Mesenteric fat pad (tissue), 1 donor: ENCODE measurements at places on chromosomes 7 and 10. TPM values are rescaled to one million over a fixed set of nuclear protein-coding genes. Genes with fewer than 3 reads are reported as not detected.

SCRN1 gene
- total RNA-seq, result 36.9 TPM

ADCYAP1R1 gene
- 2.5 TPM for total RNA-seq

DNAJC12 gene
- 1.0 TPM for total RNA-seq

DNA sequence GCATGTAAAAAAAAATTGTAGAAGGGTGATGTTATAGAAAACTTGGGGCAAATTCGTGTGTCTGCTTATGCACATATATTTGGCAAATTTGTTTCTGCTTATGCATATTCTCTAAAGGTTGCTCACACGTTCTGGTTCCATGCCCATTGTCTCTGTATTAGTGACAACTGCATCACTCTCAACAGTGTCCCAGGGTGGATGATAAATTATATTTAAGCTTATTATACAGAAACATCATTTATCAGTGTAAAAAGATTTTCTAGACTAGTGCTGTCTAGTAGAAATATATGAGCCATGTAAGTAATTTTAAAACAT is 4.1 kb downstream of the STK31 start:
- DNase-seq, result no peak

GRCh38 chr10:12957081-12957480 is 44.4 kb downstream of the CCDC3 start:
- DNase-seq, result no peak

DNA sequence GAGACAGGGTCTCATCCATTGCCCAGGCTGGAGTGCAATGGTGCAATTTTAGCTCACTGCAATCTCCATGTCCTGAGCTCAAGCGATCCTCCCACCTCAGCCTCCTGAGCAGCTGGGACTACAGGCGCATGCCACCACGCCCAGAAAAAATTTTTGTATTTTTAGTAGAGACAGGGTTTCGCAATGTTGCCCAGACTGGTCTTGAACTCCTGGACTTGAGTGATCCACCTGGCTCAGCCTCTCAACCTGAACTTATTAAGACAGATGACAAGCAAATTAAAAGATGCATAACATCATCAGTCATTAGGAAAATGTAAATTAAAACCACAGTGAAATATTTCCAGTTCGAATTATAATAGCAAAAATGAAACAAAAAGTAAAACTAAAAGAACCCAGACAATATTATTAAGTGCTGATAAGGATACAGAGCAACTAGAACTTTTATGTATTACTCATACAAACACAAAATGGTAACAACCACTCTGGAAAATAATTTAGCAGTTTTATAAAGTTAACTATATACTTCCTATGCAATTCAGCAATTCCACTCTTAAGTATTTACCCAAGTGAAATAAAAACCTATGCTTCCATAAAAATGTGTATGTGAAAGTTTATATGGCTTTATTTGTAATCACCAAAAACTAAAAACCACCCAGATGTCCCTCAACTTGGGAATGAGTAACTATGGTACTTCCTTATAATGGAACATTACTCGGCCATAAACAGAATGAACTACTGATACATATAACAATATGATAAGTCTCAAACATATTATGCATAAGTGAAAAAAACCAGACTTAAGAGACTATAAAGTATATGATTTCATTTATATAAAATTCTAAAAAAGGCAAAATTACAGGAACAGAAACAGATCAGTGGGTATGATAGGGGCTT is 15.3 kb downstream of the ZFAND4 start:
- DNase-seq, result no peak

GSTO1 gene
- total RNA-seq, result 106 TPM

COL17A1 gene
- 0.19 TPM for total RNA-seq

DNA sequence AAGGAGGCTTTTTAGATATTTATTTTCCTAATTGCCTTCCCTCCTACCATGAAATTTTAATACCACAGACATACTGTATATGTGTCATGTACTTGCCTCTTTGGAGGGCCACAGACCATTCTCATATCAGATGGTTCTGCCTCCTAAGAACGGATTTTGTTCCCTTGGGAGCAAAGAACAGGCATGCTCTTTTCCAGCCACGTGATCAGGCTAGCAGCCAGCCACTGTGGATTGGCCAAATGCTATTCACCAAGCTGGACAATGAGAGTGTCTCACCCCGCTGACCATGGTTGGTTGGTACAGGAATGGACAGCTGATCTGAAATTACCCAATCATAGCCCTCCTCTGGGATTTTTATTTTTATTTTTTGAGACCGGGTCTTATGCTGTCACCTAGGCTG is 21.5 kb upstream of the CRHR2 start:
- no peak for DNase-seq

CPVL gene
- total RNA-seq, result 49.8 TPM

HOXA10 gene
- 19.7 TPM for total RNA-seq

- no peak for DNase-seq
Observed at GRCh38 chr7:69448071-69448470, 150.2 kb upstream of the AUTS2 start.

CRYGN gene
- 1.5 TPM for total RNA-seq

PON3 gene
- 2.7 TPM for total RNA-seq

GRCh38 chr10:104120903-104121484 is 977 bp upstream of the SFR1 start:
- peak; percentile 92 for DNase-seq

ATRNL1 gene
- total RNA-seq, result 0.74 TPM

DNA sequence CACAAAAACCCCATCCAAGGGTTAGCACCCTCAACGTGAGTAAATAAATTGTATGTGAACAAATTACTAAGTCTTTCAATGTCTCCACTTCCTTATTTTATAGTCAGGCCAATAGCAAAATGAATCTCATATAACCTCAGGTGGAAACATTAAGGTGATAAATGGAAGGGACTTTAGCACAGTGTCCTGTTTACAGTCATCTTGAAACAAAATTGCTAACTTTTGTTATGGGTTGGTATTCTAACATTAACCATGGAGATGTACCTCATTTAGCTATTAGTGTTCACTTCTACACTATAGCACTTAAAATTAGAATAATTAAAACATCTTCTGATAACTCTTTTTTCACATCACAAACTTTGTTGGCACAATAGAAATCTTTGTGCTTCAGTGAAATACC is 255.8 kb upstream of the CNTNAP2 start:
- DNase-seq, result no peak

DNA sequence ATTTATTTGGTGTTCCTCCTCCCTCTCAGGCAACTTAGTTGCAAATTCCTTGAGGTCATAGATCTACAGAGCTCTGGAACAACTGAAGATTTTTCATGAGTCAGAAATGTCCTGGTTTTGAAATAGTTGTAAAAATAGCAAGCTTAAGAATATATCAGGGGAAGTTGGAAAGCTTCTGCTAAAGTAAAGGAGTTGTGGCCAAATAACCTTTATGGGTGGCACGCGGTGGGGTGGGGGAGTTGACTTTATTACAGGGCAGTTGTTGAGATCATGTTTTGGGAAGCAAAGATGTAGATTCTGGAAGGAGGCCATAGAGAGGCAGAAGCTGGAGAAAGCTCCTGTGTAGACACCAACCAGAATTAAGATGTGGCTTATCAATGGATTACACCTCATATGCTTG is 326.0 kb upstream of the MTPN start:
- no peak for DNase-seq

GRCh38 chr10:61786728-61787127 is 114.8 kb upstream of the ARID5B start:
- DNase-seq, result no peak

DNA sequence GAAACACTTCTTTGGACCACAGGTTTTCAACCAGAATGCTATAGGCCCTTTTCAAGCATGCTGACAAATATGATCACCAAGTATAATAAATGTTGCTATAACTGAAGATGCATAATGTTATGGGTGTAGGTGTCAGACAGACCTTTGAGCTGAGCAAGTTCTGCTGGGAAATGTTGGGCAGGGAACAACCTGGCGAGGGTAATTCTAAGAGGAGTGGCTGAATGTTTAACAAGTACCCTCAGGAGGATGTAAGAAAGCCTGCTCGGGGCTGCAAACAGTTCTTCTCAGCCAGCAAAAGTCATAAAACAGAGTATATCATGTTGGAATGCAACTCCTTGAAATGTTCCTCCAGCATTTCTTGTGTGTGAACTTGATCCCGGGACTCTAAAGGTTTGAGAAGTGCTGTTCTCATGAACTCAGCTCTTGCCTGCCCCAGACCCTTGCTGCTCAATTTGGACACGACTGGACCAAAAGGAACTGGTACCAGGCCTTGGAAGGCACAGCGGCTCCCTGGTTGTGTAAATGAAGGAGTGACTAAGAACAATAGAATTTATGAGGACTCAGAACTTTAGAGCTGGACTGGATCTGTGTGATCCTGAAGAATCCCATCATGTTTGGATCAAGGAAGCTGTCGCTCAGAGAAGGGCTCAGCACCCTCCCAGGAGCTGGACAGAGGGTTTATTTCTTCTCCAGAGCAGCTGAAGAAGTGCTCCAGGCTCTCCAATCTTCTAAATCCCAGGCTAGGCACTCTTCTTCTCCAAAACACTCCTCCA is 143.2 kb upstream of the ANK3 start:
- DNase-seq, result no peak

- DNase-seq, result no peak
Observed at GRCh38 chr10:34551295-34551694, 263.8 kb downstream of the PARD3 start.

GIMAP4 gene
- total RNA-seq, result 49.4 TPM

DNA sequence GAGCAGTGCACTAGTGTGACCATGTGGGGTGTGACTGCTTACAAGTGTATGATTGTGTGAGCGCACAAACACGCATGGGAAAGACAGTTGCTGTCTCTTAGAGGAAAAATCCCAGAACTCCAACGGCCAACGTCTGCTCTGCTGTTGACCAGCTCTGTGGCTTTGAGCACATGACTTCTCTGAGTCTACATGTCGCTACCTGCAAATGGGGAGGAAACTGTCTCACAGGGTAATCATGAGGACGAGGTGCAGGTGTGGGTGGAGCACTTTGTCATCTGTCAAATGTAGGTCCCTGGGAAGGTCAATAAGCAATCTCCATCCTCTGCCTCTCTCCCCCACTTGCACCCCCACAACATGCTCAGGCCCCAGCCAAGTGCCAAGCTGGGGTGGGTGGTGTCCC is 31.2 kb upstream of the TLX1 start:
- no peak for DNase-seq

DNA sequence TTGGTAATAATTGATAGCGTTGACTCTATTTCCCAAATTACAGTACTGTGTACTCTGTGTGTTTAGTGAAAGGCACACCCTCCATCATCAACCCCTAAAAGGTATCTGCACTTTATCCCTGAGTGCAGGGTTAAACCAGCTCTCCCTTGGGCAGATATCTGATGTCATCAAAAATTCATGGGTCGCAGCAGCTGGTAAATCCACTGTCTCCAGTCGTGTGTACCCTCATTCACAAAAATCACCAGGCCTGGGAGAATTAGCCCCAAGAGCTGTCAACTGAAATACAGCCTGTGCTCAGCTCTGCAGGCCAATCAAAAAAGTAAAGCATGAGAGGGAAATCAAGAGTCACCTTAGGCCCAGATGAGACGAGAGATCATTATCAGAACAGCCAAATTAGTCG is 103.7 kb downstream of the HIP1 start:
- no peak for DNase-seq

LEP gene
- 784 TPM for total RNA-seq

FXYD4 gene
- total RNA-seq, result not detected

EN2 gene
- total RNA-seq, result 0.22 TPM

TMEM236 gene
- total RNA-seq, result 3.0 TPM

DNA sequence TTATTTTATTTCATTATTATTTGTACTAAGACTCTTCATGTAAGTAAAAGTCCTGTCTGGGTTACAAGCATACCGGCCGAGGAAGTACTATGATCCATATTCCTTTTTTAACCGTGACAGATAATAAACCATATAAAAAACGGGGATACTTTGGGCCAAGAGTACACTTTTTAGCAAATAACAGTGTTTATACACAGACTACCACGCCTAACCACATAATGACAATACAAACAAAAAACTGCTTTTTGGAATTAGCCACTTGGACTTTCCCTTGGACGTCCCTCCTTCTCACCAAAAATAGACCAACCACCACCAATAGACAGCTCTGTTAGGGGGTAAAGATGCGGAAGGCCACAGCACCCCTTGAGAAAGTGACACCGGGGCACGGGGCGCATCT is 800 bp downstream of the MINDY3 start:
- DNase-seq, result no peak

DNA sequence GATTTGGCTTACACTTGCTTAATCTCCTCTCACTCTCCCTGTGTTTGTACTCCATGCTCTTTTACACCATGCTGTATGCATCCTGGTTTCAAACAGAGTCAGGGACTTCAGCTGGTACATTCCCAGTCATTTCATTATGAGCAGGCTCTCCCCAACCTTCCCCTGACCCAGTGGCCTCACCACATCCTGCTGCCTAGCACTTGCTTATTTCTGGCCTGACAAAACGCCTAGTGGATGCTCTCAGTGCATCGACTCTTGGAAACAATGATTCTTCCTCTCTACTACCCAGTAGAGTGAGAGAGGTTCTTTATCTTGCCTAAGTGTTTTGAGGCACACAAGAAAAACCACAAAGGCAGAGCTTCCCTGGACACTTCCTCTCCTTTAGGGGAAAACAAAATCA is 63.4 kb downstream of the CAV1 start:
- DNase-seq, result no peak

DNA sequence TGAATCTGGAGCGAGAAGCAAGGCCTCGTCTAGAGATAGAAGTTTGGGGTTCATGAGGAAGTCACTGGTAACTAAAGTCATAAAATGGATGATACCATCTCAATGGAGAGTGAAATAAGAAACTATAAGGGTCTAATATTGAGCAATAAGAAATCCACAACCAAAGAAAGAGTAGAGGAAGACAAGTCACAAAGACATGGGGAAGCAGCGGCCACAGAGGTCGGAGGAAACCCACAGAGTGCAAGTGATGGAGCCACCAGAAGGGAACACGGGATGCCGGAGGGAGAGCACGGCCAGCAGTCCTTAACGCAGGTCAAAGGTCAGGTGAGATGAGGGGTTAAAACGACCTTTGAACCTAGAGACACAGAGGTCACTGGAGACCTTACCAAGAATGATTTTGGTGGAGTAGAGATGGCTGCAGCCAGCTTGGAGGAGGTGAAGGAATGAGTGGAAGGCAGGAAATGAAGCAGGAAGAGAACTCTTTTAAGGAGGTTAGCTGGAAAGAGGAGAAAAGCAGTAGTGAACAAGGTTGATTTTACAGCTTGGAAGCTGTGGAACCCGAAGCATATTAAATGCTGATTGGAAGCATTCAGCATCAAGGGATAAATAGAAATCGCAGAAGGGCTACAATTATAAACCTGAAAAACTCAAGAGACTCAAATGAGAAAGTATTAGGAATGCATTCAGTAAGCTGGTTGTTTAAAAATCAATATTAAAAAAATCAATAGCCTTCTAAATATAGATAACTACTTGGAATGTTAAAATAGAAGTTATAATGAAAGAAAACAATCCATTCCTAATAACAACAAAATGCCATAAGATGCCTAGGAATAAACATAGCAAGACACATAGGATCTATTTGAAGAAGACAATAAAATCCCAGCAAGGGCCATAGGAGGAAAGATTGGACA is 93.7 kb downstream of the SVOPL start:
- no peak for DNase-seq

GRCh38 chr10:25651534-25651933 is 282.5 kb upstream of the MYO3A start:
- no peak for DNase-seq

GRCh38 chr10:57605948-57606485 is 661.7 kb downstream of the IPMK start:
- no peak for DNase-seq
